Stimulated activated CD4-positive, alpha-beta T cell treated with anti-CD3 and anti-CD28 coated beads, Interleukin-2, amount 100 ng/mL, for 24 hours (primary cell): ENCODE measurements at places on chromosomes 3 and 15.

DNA sequence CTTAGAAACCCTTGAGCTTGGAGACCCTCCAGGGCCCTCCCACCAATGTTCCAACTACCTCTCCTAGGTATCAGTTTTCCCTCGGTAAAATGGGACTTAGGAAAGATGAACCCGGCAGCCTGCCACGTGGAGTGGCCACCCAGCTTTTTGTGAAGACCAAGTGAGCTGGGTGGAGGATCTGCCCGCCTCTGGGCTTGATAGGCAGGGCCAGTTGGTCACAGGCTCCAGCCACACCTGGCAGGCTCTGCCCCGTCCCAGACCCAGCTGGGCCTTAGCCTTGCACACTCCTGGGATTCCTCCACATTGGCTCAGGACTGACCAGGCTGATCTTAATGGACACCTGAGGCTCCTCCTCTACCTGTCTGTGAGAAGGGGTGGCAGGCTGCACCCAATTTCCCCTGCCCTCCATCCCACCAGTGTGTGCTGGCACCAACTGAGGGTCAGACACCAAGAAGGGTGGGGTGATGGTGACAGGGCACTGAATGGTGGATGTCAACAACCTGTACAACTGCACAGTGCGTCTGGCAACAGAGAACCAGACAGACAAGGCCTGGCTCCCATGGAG lies 761 bp upstream of the GRIP2 start:
- no peak for DNase-seq

GRCh38 chr3:72289692-72290071 lies 504.7 kb upstream of the PROK2 start:
- DNase-seq: no peak

GRCh38 chr3:4985330-4986174 lies 6.3 kb downstream of the BHLHE40 start:
- no peak for DNase-seq

DNA sequence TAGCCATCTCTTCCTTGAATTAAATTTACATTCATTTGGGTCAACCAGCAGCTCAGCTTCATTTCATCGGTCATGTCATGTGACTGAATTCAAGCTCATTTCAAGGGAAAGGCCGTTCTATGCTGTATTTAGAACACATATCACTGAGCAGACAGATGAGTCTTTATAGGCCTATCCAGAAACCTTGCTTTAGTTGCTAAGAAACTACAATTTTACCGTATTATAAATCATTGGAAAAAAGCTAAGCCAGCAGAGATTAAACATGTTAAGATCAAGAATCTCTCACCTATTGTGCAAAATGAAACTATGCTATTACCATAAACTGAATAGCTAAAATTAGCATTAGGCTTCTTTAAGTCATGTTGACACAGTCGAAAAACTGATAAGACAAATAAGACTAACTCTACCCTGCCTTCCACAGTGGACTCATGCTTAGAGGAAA lies 2.2 kb downstream of the NPTN start:
- DNase-seq: no peak

- peak; percentile 98 for DNase-seq
Observed at GRCh38 chr3:153161714-153162512, at the start of gene RAP2B. Gene RAP2B (plus strand): TSS chr3:153162226. CDS start chr3:153162694, 468 bp downstream.
